ENCODE measurements at places on chromosomes 3 and 15. TPM values are rescaled to one million over a fixed set of nuclear protein-coding genes. Genes with fewer than 3 reads are reported as not detected.

DNA sequence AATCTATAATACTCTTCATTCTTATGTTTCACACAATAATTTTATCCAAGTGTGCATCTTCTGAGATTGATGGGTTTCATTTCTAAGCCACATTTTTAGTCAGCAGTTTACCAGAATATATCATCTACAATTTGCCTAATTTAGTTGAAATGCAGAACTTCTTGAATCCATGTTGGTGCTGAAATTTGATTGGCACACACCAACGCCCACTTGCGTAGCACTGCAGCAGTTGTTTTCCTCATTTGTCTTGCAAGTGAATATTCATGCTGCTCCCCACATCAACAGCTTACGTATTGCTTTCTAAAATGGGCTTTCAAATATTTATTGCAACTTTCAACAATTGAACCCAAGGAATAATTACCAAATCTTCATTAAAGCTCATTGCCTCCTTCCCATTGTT lies 87.8 kb upstream of the CTDSPL start:
- no peak for DNase-seq

DNA sequence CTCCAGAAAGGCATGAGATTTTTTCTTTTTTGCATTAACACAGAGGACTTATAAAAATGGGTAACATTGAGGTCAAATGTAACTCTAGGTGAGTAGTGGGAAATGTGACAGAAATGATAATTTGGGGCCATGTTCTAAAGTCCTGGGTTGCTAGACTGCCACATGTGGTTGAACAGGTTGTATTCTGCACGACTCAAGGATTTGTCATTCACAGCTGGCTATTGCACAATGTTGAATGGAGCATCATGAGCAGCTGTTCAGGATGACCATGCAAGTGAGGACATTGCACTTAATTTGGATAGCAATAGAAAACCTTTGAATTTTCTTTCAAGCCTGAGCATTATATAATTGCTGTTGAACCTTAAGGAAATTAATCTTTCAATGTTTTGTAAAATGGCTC lies 396.6 kb downstream of the NAALADL2 start:
- no peak for DNase-seq

DNA sequence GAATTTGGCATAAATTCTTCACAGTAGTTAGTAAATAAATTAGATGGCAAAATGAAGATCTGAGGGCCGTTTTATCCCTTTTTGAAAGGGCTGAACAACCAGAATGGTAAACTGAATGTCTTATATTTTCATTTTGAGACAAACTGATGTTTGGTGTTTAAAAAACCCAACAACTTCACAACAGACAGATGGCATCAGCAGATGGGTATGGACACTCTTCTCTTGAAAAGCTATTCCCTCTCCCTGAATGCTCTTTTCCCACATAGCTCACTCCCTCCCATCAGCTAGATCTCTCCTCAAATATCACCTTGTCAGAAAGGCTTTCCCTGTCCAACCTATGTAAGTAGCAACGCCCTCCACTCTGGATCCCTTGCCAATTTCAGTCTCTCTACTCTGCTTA lies 33.3 kb downstream of the EMC4 start:
- DNase-seq, result no peak

Gene WDR6
- 61.5 TPM for total RNA-seq

Gene PPP1R14D
- not detected for total RNA-seq

Gene FGD5
- total RNA-seq, result 74.3 TPM

Data from lung microvascular endothelial cell (primary cell).